ENCODE measurements at places on chromosomes 2 and 18.

GRCh38 chr2:186561467-186562208 lies 28.2 kb upstream of the ITGAV start:
- no peak for DNase-seq

DNA sequence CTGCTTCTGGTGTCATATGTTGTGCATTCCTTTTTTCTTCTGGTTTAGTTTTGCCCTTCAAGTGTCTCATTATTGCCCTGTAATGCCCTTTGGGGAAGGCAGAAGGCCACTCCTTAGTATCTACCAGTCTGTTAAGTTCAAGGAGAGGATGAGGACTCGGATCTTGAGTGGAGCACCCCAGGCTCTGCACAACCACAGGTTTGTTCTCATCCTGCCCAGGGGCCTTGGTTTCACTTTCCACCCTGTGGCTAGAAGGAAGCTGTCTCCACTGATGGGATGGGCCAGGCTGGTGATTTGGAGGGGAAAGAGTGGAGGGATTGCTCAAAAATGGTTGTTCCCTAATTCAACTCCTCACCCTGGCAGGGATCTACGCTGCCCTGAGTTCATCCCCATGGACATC lies 30.2 kb upstream of the RAB11FIP5 start:
- no peak for DNase-seq

DNA sequence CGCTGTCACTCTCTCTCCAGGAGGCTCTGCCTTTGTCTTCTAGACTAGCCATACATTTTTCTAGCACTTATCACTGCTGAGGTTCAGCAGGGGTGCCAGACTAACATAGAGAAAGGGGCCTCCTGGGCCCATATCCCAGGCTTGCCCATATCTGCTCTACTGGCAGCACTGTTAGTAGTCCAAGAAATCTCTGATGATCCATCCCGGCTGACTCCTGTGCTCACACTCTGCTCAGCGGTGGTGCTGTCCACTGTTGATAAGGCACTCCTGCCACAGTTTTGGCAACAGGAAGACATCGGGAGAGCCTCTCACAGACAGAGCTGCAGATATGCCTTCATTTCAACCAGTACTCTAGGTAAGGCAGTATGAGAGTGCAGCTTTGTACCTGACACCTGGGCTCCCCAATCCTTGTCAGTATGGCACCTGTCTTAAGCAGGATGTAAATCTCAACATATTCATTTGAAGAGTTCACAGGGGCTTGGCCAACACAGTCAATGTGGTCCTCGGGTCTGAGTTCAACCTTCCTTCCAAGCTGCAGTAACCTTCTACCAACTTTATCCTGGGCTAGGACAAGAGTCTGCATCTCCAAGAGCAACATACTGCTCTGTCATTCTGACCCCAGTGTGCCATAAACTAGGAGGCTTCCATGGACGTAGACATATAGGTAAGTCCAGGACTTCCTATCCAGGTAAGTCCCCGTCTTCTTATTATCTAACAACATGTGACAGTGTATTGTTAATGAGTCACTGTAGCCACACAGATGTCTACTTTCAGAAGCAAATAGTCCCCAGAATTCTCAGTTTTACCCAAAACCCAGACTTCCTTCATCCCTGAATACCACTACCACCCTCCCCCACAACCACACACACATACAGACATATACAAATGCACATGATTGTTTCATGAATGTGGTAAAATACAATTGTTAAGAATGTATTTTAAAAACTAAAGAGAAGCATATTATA lies 16.2 kb downstream of the KLF7 start:
- DNase-seq: no peak

GRCh38 chr2:226360658-226361057 lies 439.0 kb downstream of the IRS1 start:
- no peak for DNase-seq

- no peak for DNase-seq
Measured at GRCh38 chr2:64362562-64363026, 91.4 kb upstream of the LGALSL start.

DNA sequence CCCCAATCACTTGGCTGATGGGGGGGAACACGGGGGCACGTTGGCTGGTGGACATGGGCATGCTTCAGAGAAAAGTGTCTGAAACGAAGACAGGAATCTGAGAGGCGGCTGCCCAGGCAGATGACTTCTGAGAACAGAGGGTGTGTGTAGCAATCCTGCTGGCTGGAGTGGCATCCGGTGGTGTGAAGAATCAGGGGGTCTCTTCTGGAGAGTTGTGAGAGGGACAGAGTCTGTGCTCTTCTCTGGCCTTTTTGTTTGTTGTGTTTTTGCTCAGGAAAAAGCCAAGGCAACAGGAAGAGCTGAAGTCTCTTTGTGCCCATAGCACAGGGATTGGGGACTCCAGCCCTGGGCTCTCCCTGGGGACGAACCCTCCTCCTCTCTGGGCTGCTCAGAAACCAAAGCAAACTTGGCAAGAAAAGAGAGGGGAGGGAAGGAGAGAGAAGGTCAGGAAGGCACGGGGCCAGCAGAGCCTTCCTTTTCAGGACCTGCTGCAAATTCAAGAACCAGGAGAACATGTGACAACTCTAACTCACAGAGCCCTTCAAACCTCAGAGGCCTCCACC lies 97.0 kb upstream of the SMAD2 start:
- no peak for DNase-seq

- no peak for DNase-seq
Measured at GRCh38 chr2:54862742-54863141, 139.3 kb downstream of the EML6 start.

- no peak for DNase-seq
Measured at GRCh38 chr2:196851088-196851487, 41.9 kb upstream of the C2orf66 start.

- no peak for DNase-seq
Measured at GRCh38 chr2:205929246-205929942, 156.6 kb downstream of the INO80D start.

- no peak for DNase-seq
Measured at GRCh38 chr2:15460112-15460620, 101.0 kb downstream of the NBAS start.

DNA sequence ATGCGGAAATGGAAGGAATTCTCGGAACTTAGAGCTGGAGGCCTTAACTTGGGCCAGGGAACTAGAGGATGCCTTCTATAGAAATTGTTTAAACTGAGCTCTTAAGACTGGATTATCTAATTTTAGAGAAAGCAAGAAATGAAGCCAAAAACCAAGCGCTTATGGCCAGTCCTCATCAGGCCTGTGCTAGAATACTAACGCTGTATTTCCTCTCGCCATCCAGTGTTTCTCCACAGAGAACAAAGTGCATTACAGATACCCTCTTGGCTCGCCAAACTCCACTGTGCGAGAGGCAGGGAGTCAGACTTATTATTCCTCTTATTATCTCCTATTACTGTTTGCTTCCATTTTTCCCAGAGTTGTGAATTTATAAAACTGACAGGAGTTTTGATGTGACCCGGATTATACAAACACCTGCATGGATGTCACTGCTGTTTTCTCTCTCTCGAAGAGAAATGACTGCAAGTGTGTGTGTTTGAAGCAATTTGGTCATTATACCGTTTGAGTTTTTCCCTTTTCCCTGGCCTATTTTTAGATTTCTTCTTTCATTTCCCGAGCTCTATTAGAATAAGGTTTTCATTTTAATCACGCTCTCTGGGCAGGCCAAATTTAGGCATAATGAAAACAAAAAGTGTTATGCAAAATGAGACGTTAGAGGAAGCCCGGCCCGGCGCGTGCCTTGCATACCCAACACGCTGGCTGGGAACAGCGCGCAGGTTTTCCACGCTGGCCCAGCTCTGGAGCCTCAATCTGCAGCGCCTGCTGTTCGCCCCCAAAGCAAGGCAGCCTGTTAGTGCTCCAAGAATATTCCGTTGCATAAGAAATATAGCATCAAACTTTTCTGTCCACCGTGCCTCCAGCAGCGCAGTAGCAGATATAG lies 103.3 kb downstream of the ALK start:
- DNase-seq: no peak

GRCh38 chr2:10283106-10284062 lies 19.3 kb upstream of the HPCAL1 start:
- DNase-seq: peak; percentile 89

- no peak for DNase-seq
Measured at GRCh38 chr2:34545486-34546136, 946.5 kb upstream of the FAM98A start.

DNA sequence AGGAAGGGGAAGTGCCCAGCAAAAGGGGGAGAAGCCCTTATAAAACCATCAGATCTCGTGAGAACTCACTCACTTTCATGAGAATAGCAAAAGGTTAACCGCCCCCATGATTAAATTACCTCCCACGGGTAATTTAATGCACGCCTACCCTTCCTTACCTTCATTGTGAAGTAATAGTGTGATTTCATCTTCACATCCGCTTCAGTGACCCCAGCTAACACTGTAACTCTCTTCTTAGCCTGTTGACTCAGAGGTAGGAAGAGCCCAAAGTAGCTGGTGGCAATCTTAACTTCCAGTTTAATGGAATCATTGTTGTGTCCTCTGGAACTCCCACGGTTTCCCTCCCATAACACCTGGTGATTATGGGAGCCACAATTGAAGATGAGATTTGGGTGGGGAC lies 120.5 kb downstream of the GULP1 start:
- DNase-seq: no peak

DNA sequence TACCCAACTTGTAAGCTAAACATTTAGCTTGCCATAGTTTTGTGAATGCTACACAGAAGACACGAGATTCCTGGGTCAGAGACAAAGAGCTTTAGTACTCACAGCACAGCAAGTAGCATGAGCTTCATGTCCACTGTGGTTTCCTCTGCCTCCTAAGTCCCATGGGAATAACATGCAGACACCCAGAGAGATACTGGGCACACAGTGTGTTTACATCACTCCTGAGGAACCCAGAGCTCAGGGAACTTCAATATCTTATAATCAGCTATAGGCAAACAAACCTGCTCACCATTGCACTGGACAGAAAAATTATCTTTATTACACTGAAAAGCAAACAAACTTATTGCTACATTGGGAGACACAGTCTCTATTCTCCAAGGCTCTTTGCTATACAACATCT lies 14.5 kb upstream of the NCK2 start:
- DNase-seq: no peak

Data from 8988T (cell line).